Effector CD8-positive, alpha-beta T cell (primary cell): ENCODE measurements at places on chromosomes 1 and 21.

- no peak for DNase-seq
Measured at GRCh38 chr1:74908797-74909196, 175.8 kb downstream of the TYW3 start.

GRCh38 chr1:228463559-228464455 lies 23.4 kb upstream of the RNF187 start:
- DNase-seq = no peak

- no peak for DNase-seq
Measured at GRCh38 chr21:43303275-43304178, 123.4 kb downstream of the SIK1 start.

GRCh38 chr1:160838888-160839287 lies 23.8 kb downstream of the CD244 start:
- DNase-seq = no peak

- DNase-seq = no peak
Measured at GRCh38 chr1:65703853-65704252, 88.8 kb upstream of the PDE4B start.

- DNase-seq = no peak
Measured at GRCh38 chr1:32904797-32905196, 3.6 kb upstream of the TMEM54 start.

DNA sequence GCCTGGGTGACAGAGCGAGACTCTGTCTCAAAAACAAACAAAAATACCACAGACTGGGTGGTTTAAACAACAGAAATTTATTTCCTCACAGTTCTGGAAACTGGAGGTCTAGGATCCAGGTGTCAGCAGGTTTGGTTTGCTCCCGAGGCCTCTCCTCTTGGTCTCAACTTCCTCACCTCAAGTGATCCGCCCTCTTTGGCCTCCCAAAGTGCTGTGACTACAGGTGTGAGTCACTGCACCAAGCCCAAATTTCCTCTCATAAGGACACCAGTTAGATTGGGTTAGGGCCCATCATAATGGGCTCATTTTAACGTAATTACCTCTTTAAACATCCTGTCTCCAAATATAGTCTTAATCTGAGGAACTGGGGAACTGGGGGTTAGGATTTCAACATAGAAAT lies 35.5 kb downstream of the MFSD2A start:
- DNase-seq = no peak
